ENCODE measurements at places on chromosomes 16 and 17. TPM values are rescaled to one million over a fixed set of nuclear protein-coding genes. Genes with fewer than 3 reads are reported as not detected.

HIRIP3 gene
- total RNA-seq: 34.8 TPM

TBC1D28 gene
- total RNA-seq: 0.26 TPM

CCL17 gene
- not detected for total RNA-seq

GH2 gene
- total RNA-seq: not detected

WDR90 gene
- total RNA-seq: 95.8 TPM

BCL6B gene
- 0.41 TPM for total RNA-seq

ALDH3A1 gene
- total RNA-seq: 0.64 TPM

WDR59 gene
- 87.6 TPM for total RNA-seq

DNA sequence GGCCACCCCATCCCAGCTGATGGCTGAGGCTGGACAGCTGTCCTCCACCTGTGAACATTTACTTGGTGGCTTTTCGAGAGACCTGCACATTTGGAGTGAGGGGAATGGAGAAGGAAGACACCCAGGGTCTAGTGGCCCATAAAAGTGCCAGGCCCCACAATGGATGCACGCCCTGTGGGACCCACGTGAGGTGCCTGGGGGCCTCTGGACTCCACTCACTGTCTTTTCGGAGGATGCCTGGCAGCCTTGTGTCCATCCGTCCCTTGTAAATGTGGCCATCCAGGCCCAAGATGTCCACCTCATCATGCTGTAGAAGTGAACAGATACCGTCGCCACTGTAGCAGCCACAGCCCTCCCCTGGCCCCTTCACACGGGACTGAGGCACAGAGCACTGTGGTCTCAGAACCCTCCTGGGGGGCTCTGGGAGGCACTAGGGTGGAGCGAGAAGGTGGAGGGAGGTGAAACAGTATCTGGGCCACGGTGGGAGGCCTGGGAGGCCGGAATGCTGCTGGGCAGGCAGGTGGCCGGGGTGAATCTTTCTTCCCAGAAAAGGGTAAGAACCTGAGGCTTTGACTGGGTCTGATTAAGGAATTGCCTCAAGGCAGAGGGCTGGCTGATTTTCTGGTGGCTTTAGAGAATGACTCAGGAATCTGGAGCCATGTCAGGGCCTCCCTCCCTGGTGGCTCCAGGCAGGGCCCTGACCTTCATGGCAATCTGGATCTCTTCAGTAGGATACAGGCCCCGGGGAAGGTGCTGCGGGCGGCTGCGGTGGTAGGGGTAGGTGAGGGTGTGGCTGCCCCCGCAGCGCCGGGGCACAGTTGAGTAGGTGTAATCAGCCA is 11.5 kb downstream of the UBALD2 start:
- no peak for DNase-seq

DNA sequence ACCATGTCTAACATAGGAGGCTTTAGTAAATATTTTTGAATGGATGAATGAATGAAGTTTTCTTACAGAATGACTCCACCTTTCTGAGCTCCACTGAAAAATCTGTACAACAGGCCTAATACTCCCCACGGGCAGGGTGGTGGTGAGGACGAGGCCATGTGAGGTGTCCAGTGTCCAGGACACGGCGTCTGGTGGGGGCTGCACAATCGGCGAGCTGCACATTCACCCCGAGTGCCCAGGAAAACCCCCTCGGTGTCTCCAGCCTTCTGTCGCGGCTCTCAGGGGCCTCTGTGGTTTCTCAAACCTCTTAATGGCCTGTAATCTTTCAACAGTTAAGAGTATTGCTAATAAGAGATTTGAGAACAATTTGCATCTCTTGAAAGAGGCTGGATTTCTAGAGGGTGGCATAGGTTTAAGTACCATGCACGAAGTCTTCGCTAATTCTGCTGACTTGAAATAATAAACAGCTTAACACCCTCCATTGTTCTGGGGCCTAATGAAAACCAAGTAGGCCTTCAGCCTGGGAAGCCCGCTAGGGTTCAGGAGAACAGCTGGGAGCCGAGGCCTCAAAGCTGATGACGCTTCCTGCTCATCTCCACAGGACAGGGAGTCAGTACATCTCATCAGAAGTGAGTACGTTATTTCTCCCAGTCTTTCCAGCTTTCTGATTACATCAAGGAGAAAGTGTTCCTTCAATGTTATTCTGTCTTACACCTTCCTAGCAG is 304.6 kb upstream of the FOXF1 start:
- DNase-seq: no peak

- no peak for DNase-seq
Measured at GRCh38 chr16:87602001-87602775, at the start of gene JPH3. Gene JPH3, plus strand, starts transcription at chr16:87602508. Its CDS starts 639 bp downstream, at chr16:87603147.

- DNase-seq: no peak
Measured at GRCh38 chr16:381789-382717, at the start of gene PGAP6. Gene PGAP6, minus strand, starts transcription at chr16:381978. Its CDS starts 157 bp downstream, at chr16:381821.

DNA sequence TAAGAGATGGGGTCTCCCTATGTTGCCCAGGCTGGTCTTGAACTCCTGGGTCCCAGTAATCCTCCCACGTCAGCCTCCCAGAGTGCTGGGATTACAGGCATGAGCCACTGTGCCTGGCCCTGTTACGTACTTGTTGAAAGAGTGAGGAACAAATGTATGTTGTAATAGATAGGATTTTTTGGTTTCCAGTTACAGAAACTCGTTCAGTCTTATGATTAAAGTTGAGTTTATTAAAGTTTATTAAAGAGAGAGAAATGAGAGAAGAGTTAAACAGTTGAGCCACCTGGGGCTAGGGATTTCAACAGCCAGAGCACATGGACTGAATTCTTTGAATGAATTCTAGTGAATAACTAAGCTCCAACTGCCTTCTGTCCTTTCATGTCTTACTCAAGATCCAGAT is 3.7 kb downstream of the TADA2A start:
- no peak for DNase-seq

GRCh38 chr17:44424828-44425461 is 35.5 kb upstream of the ITGA2B start:
- no peak for DNase-seq

GRCh38 chr17:44095647-44096496 is 25.3 kb downstream of the G6PC3 start:
- DNase-seq: peak; percentile 63

DNA sequence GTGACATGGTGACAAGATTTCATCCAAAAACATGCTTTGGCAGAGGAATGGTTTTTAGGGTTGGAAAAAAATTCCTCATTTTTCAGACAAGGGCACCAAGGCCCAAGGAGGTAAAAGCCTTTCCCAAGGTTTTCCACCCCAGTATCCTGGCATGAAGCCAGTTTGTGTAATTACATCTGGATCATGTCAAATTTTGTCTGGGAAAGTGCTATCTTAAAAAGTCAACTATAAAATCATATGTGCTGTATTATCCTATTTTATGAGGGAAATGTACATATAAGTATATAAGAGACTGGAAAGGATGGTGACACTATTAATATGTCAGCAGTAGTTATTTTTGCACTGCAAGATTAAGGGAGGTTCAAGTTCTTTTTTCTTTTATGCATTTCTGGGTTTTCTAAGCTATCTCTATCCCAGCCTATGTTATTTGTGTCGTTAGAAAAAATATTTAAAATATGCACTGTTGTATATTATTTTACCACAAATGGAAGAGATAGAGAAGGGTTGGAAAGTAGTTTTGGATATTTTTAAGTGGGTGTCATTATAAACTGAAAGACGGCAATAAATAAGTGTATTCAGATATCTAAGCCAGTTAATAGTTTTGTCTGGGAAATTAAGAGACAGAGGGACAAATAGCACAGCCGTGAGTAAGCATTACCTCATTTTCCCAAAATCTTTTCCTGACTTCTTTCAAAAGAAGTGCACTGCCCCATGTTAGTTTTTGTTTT is 13.5 kb upstream of the FBXO47 start:
- no peak for DNase-seq

DNA sequence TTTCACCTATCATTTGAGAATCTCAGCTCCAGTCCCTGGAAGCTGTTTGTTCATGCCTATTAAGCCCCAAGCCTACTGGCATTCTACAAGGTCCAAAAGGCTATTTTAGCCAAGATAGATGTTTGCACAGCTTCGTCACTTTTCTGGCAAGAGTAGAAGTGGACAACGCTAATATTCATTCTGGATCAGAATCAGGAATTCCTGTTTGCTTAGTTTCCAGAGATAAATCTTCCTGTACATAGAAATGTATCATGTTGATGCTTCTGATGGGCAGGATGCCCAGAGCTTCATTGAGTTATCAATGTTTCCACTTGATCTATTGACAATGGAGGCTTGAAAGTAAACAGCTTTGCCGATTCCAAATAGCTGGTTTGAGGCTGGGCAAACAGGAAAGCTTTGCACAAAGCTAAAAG is 260.7 kb upstream of the CA10 start:
- no peak for DNase-seq
